ENCODE measurements at places on chromosomes 3 and 15.

GRCh38 chr15:100544338-100544841, 15.6 kb upstream of the CERS3 start:
- DNase-seq: no peak

GRCh38 chr15:60372227-60372626, 25.6 kb downstream of the ANXA2 start:
- DNase-seq: no peak

- no peak for DNase-seq
These were observed 115.3 kb downstream of the MECOM start for GRCh38 chr3:169548194-169548593.

DNA sequence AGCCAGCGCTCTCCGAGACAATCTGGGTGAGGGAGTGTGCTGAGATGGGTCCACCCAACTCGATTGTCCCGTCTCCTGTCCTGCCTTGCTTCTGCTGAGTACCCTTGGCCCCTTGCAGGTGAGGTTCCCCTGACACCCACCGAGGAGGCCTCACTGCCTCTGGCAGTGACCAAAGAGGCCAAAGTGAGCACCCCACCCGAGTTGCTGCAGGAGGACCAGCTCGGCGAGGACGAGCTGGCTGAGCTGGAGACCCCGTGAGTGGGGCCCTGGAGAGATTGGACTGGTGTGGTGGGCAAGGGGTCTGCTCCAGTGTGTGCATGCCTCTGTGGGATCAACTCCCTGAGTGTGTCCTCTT, 23.6 kb downstream of the NBEAL2 start:
- DNase-seq: no peak

GRCh38 chr3:128881576-128881975, 2.2 kb downstream of the ACAD9 start:
- no peak for DNase-seq

DNA sequence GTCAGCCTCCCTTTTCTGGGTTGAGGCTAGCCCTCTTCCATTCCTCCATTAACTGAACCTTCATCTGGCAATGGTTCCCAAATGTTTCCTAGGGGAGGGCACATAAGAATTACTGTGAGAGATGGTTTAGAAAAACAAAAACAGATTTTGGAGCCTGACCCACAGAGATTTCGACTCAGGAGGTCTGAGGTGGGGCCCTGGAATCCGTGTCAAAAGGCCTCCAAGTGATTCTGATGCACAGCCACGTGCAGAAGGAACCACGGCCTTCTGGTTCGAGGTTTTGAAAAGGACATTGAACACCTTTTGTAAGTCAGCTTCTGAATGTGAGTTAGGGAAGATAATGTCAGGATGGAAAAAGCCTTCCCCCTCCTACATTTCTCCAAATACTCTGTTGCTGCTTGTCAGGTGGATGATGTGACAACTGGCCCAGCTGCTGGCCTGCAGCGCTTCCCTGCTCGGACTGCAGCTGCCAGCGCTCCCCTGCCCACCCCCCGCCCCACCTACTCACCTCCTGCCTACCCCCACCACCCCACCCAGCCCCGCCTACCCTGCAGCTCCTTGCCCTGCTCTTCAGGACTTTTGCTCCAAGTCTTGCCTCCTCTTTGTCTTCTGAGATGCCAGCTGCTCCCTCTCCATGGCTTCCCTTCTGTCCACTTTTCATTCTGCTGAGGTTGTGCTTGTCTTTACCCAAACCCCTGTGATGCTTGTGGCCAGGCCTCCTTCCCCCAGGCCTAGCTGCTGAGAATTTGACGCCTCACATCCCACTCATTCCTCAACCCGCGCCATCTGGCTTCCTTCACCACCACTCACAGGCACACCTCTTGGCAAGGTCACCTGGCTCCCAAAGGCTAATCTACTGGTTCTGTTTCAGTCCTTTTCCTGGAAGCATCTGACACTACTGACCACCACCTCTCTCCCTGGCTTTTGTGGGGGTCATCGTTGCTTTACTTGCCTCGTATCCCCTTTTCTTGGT, 6.6 kb downstream of the EHD4 start:
- no peak for DNase-seq

GRCh38 chr3:52256622-52257021, 11.1 kb downstream of the PPM1M start:
- no peak for DNase-seq

- DNase-seq: no peak
These were observed 16.2 kb downstream of the IGDCC4 start for GRCh38 chr15:65406424-65407000.

GRCh38 chr15:88299497-88299896, 43.0 kb upstream of the NTRK3 start:
- no peak for DNase-seq

GRCh38 chr3:109994853-109995252, 657.5 kb upstream of the DPPA4 start:
- DNase-seq: no peak

- DNase-seq: no peak
These were observed 150.2 kb downstream of the GSK3B start for GRCh38 chr3:119944091-119944490.

DNA sequence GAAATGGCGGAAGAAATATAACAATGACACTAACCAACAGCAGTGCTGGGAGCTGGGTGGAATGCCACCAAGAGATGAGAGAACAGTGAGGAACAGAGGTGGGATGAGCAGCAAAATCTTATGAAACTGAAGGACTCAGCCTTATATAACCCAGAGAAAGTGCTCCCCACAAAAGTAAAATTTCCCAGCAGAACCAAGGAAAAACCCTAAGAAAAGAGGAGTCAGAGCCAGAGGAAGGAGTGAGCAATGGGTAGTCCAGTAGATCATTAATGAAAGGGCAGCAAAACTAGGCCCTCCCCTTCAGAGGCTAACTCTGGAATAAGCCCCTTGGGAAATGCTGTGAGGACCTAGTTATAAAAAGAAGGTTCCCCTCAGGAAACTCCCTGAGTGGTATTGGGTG, 24.7 kb upstream of the UBE2E1 start:
- DNase-seq: no peak

DNA sequence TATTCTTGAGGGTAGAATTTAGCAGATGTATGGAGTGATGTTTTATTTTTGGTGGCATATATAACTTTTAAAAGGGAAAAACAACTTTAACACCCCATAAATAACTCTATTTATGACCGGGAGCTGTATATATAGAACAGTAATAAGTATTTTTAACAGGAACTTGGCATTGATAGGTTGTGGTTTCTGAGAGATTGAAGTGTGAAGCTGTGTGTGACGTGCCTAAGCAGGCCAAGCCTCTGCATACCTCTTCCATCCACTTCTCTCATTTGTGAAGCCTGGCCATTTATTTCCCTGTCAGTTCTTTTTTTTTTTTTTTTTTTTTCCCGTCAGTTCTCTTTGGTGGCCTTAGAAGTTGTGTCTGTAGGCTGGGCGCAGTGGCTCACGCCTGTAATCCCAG, 23.0 kb downstream of the RBM5 start:
- DNase-seq: no peak

Measured in GM12864 (cell line).